ENCODE measurements at places on chromosomes 2 and 18. TPM values are rescaled to one million over a fixed set of nuclear protein-coding genes. Genes with fewer than 3 reads are reported as not detected.

The PAX8 gene
- 6.4 TPM for total RNA-seq

The PSD4 gene
- 1.8 TPM for total RNA-seq

The GRHL1 gene
- 2.8 TPM for total RNA-seq

- H3K27me3 ChIP-seq: no peaks in the 10 kb centered on the region
- no peak overlapping the region for H3K27ac ChIP-seq
- DNase-seq: no peak
Observed at GRCh38 chr2:68086166-68086565, 23.4 kb upstream of the C1D start.

DNA sequence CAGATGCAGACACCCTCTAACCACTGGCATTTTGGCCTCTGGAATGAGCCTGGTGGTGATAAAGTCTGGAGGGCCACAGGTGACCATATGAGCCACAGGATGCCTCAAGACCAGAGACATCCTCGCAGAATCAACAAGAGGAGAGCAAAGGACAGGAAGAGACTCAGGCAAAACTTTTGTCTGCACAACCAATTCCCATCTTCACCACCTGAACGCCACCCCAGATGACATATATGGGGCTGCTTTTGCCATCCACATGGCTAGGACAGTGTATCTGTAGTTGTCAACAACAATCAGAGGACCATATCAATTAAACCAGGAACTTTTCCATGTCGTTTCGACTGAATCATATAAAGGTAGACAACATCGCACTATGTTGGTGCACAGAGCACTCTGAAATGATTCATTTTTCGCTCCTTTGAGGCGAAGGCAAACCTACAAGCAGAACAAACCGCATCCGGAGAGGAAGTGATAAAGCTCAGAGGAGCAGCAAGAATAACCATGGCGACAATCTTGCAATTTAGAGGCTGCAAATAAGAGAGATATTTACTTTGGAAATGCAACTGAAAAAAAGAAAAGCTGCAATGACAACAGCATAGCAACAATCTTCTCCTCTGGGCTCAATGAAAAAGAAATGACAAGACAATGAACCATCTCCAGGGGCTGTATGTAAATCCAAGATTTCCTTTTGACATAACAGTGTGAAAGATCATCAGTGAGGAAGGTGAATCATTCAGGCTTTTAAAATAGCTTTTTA is 204.5 kb downstream of the ARL4C start:
- no peak for DNase-seq
- no peak overlapping the region for H3K27ac ChIP-seq
- H3K4me1 ChIP-seq: no peaks in the 10 kb centered on the region

- no peaks in the 10 kb centered on the region for H3K27me3 ChIP-seq
- no peak overlapping the region for H3K27ac ChIP-seq
- H3K4me3 ChIP-seq: no peak overlapping the region
Observed at GRCh38 chr2:55408918-55409868, 10.5 kb downstream of the CCDC88A start.

DNA sequence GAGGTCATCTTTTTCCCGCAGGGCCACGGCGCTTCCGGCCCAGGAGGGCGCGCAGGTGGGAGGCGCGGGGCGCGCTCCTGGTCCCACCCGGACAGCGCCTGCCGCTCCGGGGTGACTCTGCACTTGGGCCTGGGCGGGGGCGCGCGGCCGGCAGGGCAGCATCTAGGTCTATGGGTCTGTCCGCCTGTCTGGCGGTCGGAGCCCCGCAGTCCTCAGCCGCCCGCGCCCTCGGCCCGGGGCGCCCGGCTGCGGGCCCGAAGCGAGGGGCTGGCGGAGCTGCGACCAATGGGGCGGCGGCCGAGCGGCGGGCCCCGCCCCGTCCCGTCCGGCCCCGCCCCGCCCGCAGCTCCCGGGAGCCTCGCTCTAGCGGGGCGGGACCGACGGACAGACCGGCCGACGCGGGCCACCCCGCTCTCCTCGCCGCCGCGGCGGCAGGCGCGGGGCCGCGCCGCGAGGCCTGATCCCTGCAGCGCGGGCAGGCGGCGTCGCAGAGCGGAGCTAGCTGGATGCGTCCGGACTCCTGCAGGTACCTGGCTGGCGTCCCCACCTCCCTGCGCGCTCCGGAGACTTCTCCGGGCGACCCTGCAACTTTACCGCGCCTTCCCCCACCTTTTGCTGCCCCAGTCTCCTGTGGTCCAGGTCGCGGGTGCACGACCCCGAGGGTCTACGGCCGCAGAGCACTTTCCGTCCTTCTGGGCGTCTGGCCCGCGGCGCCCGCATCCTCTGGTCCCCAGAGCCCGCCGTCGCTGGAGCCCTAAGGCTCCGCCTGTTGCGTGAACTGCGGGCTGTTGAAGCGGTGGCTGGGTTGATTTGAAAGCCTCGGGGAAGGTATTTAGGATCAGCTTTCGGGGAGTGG is at the start of gene KCNS3:
Gene KCNS3, plus strand, starts transcription at position 387 of the 856 bp plus-strand sequence. CDS start 52,342 bp downstream, outside the sequence.
- DNase-seq: peak; percentile 25
- H3K27ac ChIP-seq: peak within 1 kb of the TSS; percentile 50
- no peaks in the 10 kb centered on the region for H3K4me1 ChIP-seq
- no peaks in the 10 kb centered on the region for H3K27me3 ChIP-seq
- peak within 1 kb of the TSS; percentile 49 for H3K4me3 ChIP-seq

- no peaks in the 10 kb centered on the region for H3K27me3 ChIP-seq
- H3K27ac ChIP-seq: no peak overlapping the region
- DNase-seq: no peak
- H3K4me3 ChIP-seq: no peak overlapping the region
Observed at GRCh38 chr2:127027715-127028114, 79.2 kb downstream of the BIN1 start.

DNA sequence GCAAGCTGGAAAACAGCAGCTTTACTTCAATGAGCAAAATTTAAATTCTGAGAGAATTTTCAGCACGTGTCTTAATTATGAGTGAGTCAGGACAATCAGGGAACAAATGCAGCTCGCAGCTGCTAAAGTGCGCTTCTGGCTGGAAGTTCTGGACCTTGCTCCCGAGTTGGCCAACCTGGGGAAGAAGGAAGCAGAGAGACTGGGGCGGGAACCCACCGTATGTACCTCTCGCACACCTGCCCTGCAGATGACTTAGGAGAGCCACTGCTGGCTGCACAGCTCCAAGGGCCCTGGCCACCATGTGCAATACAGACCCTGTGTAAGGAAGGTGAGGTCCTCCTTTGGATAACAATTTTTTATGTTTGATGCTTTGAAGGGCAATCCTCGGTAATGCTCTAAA is 42.4 kb downstream of the REEP1 start:
- H3K4me1 ChIP-seq: no peaks in the 10 kb centered on the region
- DNase-seq: no peak
- no peaks in the 10 kb centered on the region for H3K27me3 ChIP-seq
- no peak overlapping the region for H3K27ac ChIP-seq
- no peaks in the 10 kb centered on the region for H3K36me3 ChIP-seq

GRCh38 chr2:240601831-240602160 is 15.3 kb downstream of the CAPN10 start:
- no peaks in the 10 kb centered on the region for H3K4me1 ChIP-seq
- no peak overlapping the region for H3K4me3 ChIP-seq
- DNase-seq: no peak
- no peaks in the 10 kb centered on the region for H3K36me3 ChIP-seq

- peak within 1 kb of the TSS; percentile 49 for H3K4me3 ChIP-seq
- H3K27me3 ChIP-seq: no peaks in the 10 kb centered on the region
- H3K27ac ChIP-seq: peak within 1 kb of the TSS; percentile 88
Observed at GRCh38 chr2:188974164-188974563, at the start of gene COL3A1. TSS of gene COL3A1 (plus strand) at chr2:188974373. CDS start at chr2:188974490, 117 bp downstream.

DNA sequence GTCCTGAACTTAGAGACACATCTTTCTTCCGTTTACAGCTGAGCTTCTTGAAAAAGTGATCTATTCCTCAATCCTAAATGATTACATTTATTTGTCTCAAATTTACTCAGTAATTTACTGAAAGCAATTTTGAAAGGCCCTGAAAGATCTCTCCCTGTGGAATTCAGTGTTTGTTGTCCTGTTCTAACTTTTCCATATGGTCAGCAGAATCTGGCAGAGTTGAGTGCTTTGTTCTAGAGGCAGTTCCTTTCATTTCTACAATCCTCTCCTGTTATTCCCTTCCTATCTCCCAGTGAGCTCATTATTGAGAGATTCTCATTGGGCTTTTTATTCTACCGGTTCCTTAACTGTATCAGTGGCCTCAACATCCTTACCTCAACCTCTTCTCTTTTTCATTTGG is 36.5 kb upstream of the REG3G start:
- no peak overlapping the region for H3K4me3 ChIP-seq
- H3K27ac ChIP-seq: no peak overlapping the region
- no peak for DNase-seq
- H3K4me1 ChIP-seq: no peaks in the 10 kb centered on the region
- peaks cover 8% of the 10 kb centered on the region for H3K27me3 ChIP-seq

DNA sequence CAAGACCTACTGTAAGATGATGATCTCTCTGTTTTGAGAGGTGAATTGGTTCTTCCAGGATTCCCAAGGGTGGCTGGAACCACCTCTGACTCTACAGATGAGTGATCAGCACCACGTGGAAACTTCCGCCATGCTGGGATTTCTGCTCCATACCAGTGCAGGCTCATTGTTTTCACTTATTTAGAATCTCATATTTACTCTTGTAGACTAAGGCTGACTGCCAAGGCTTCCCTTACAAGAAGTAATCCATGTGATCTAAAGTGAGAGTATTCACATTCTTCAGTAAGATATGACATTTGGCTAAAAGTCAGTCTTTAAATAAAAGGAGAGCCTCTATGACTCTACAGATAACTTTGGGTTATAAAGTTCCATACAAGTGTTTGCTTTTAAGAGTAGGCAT is 322.9 kb upstream of the RAB12 start:
- no peaks in the 10 kb centered on the region for H3K36me3 ChIP-seq
- no peak overlapping the region for H3K4me3 ChIP-seq
- no peak for DNase-seq
- no peaks in the 10 kb centered on the region for H3K27me3 ChIP-seq
- H3K4me1 ChIP-seq: no peaks in the 10 kb centered on the region

GRCh38 chr2:165691615-165692014 is 102.4 kb downstream of the GALNT3 start:
- H3K4me1 ChIP-seq: no peaks in the 10 kb centered on the region
- H3K27ac ChIP-seq: no peak overlapping the region
- H3K4me3 ChIP-seq: no peak overlapping the region
- DNase-seq: peak; percentile 43

DNA sequence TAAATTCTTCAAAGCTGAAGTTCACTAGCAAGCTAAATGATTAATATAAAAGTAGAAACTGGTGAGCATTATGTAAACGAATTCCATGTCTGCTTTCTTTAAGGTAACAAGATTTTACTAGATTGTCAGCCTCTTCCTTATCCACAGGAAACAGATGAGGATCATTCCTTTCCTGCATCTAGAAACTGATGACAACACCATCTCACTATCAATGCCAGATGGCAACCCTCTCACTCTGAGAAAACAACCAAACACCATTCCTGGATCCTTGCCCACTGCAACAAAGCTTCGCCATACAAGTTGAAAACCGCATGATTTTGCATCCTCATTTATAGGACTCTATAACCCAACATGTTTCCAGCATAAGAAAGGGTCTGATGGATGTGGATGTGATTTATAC is 122.9 kb downstream of the ZNF521 start:
- no peak overlapping the region for H3K4me3 ChIP-seq
- no peaks in the 10 kb centered on the region for H3K36me3 ChIP-seq
- H3K27ac ChIP-seq: peak overlapping the region; percentile 71
- H3K27me3 ChIP-seq: no peaks in the 10 kb centered on the region

GRCh38 chr2:120992791-120993555 is 257.3 kb downstream of the GLI2 start:
- H3K4me3 ChIP-seq: no peak overlapping the region
- no peaks in the 10 kb centered on the region for H3K4me1 ChIP-seq
- no peaks in the 10 kb centered on the region for H3K27me3 ChIP-seq
- H3K36me3 ChIP-seq: no peaks in the 10 kb centered on the region
- H3K27ac ChIP-seq: no peak overlapping the region

GRCh38 chr2:150778828-150779227 is 291.4 kb upstream of the RND3 start:
- H3K27me3 ChIP-seq: no peaks in the 10 kb centered on the region
- H3K4me1 ChIP-seq: no peaks in the 10 kb centered on the region
- H3K36me3 ChIP-seq: no peaks in the 10 kb centered on the region
- no peak overlapping the region for H3K4me3 ChIP-seq
- no peak overlapping the region for H3K27ac ChIP-seq
- no peak for DNase-seq

- H3K27ac ChIP-seq: peak overlapping the region; percentile 76
- H3K4me1 ChIP-seq: peaks cover 13% of the 10 kb centered on the region
- no peaks in the 10 kb centered on the region for H3K36me3 ChIP-seq
- DNase-seq: no peak
- no peaks in the 10 kb centered on the region for H3K27me3 ChIP-seq
Observed at GRCh38 chr2:10343658-10344057, 41.0 kb downstream of the HPCAL1 start.

GRCh38 chr2:33242845-33243244 is 233.6 kb upstream of the RASGRP3 start:
- H3K4me1 ChIP-seq: no peaks in the 10 kb centered on the region
- no peak overlapping the region for H3K4me3 ChIP-seq
- DNase-seq: no peak

- no peaks in the 10 kb centered on the region for H3K36me3 ChIP-seq
- no peaks in the 10 kb centered on the region for H3K27me3 ChIP-seq
- DNase-seq: no peak
- no peak overlapping the region for H3K4me3 ChIP-seq
Observed at GRCh38 chr18:25057491-25058050, 294.4 kb downstream of the ZNF521 start.

DNA sequence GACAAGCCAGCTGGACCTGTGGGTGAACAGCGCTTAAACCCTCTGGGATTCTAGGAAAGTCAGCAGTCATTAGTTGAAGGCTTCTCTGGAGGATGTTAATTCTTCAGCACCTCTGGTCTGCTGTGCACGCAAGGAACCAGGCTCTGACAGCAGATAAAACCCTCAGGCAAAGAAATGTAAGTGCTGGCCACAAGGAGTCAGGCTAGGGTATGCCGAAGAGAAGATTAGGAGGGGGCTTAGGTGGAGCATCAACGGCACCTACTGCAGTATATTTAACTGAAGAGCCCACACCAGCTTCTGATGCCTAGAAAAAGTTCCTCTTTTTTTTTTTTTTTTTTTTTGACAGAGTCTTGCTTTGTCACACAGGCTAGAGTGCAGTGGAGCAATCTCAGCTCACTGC is 304.2 kb upstream of the MC4R start:
- no peak overlapping the region for H3K4me3 ChIP-seq
- H3K36me3 ChIP-seq: no peaks in the 10 kb centered on the region
- H3K27ac ChIP-seq: no peak overlapping the region
- H3K27me3 ChIP-seq: no peaks in the 10 kb centered on the region
- no peak for DNase-seq

DNA sequence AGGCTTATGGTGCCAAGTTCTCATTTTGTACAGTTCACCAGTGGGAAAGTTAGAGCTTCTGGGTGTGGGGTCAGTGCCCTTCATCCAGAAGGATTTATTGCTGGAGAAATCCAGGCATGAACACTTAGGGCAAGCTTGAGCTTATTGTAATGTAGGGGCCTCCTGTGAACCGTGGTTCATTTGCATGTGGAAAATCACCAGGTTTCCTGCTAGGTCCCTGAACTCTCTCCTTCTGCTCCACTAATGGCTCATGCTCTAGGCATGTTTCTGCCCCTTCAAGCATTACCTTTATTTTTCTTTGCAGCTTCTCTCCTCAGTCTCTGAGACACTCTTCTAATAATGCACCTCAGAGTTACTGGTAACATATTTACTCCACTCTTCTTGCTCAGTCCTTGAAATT is 79.3 kb upstream of the FAM98A start:
- H3K4me1 ChIP-seq: no peaks in the 10 kb centered on the region
- H3K36me3 ChIP-seq: no peaks in the 10 kb centered on the region
- H3K27me3 ChIP-seq: no peaks in the 10 kb centered on the region
- no peak overlapping the region for H3K27ac ChIP-seq
- DNase-seq: no peak
